ENCODE measurements at places on chromosomes 4 and X.
A peak's percentile ranks its signal among the peaks of the same experiment; 100 is the strongest.

DNA sequence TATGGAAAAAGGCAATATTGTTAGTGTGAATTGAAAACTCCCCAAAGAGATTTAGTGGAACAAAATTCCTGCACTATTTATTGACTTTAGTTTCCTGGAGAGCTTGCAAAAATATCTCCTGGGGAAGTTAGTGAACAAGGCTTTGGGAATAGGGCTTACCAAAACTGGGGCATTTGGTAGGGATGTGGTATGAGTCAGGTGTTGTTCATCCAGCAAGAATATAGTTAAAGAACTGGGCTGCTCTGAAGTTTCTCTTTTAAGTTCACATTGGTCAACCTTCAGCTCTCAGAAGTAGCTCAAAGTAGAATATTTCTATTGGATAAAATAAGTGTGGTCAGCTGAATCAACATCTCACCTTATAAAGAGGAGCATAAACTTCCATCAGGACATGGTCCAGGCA lies 185.0 kb downstream of the CPE start:
- peak; percentile 6 for DNase-seq

- no peak for DNase-seq
These were observed 517.7 kb upstream of the GALNT7 start for GRCh38 chr4:172650758-172651530.

DNA sequence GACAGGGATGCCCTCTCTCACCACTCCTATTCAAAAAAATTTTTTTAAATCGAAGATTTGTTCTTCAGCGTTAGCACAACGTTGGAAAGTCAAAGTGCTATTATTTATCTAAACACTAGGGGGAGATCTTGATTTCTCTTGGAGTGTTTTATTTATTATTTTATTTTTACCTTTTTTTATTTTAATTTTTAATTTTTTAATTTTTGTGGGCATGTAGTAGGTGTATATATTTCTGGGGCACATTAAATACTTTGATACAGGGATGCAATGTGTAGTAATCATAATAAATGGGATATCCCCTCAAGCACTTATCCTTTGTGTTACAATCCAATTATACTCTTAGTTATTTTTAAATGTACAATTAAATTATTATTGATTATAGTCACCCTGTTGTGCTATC lies 37.4 kb upstream of the SLC10A4 start:
- DNase-seq: no peak

- DNase-seq: no peak
These were observed 139.6 kb downstream of the CRLF2 start for GRCh38 chrX:1072637-1073377.

- no peak for DNase-seq
These were observed 648.4 kb upstream of the HTR2C start for GRCh38 chrX:113935518-113935917.

DNA sequence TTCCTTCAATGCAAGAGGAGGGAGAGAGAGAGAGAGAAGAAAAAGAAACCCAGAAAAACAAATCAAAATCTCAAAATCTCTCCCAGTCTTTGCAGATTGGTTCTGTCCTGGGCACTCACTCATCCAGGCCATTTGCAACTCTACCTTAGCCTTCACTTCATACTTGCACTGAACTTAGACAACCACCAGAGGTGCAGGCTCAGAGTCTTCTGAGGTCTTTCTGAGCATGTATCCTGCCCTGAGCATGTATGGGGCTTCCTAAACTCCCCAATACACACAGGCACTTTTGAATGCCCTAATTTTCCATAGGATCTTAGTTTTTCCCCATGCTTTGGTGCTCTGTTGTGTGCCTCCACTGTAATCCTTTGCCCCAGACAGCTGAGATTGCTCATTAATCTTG lies 2.9 kb downstream of the CFI start:
- no peak for DNase-seq

GRCh38 chr4:77952457-77952856 lies 89.8 kb downstream of the MRPL1 start:
- DNase-seq: no peak

DNA sequence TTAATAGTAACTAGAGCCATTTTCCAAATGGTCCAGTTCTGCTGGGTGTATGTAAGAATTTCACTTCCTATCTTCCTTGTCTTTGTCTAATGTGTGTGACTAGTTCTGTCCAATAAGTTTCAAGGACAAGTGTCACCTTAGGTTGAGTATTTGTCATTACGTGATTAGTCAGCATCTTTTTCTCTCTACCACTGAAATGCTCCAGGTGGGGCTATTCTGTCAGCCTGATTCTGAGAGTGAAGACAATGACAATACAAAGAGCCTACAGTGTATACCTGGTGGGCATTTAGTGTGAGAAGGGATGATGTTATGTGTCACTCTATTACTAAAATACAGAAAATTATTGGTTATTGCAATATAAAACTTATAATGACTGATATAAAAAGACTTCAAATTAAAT lies 876.3 kb downstream of the C4orf33 start:
- no peak for DNase-seq

GRCh38 chrX:131724292-131724691 lies 180.4 kb downstream of the OR13H1 start:
- no peak for DNase-seq

- DNase-seq: no peak
These were observed 1.9 kb downstream of the EFNB1 start for GRCh38 chrX:68830419-68831404.

DNA sequence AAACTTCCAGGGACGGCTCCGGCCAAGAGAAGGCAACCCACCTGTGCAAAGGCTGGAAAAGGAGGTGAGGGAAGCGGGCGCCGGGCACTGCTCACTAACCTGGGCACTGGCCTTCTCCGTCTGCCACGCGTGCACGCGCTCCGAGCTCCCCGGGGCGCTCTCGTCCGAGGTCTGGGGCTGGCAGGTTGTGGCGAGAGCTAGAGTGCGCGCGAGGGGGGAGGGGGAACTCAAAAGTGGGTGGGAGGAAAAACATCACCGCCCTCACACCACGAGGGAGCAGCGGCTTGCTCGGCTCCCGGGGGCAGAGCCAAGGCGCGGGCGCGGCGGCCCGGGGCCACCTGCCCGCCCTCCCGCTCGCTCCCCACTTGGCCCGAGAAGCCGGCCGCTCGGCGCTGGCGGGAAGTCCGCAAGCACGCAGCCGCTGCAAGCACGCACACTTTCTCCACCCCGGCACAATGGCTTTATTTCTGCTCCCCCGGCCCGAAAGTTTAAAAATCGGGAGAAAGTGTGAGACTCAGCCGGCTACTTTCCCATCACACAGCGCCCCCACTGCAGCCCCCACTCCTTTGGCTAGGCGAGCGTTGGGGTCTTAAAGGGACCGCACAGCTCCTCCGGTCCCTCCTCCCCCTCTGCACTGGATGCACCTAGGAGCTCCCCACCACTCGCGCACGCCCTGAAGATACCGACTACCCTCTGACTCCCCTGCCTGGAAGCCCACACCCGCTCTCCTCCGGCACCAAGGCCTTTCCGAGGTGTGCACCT lies at the start of gene CHRDL1:
CHRDL1 (minus strand) TSS at position 173 of the 762 bp plus-strand sequence. CDS start 3,636 bp downstream, outside the sequence.
- no peak for DNase-seq
